AG20443 (cell line): ENCODE measurements at places on chromosomes 3 and 15.
A peak's percentile ranks its signal among the peaks of the same experiment; 100 is the strongest.

- DNase-seq: peak; percentile 73
Measured at GRCh38 chr15:33022629-33023028, 171.9 kb downstream of the FMN1 start.

GRCh38 chr15:29039466-29040369 lies 153.9 kb downstream of the APBA2 start:
- no peak for DNase-seq

- DNase-seq: no peak
Measured at GRCh38 chr3:17623464-17623863, 119.0 kb downstream of the TBC1D5 start.

DNA sequence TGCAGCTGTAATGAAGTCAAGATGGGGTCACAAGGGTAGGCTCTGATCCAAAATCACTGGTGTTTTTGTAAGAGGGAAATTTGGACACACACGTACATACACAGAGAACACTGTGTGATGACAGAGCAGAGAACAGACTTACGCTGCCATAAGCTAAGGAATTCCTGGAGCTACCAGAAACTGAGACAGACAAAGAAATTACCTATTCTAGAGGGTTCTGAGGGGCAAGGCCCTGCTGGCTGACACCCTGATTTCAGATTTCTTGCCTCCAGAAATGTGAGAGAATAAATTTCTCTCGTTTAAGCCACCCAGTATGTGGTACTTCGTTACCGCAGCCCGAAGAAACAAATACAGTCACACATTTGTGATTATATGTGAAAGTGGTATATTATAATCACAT lies 24.8 kb downstream of the CBLB start:
- no peak for DNase-seq

DNA sequence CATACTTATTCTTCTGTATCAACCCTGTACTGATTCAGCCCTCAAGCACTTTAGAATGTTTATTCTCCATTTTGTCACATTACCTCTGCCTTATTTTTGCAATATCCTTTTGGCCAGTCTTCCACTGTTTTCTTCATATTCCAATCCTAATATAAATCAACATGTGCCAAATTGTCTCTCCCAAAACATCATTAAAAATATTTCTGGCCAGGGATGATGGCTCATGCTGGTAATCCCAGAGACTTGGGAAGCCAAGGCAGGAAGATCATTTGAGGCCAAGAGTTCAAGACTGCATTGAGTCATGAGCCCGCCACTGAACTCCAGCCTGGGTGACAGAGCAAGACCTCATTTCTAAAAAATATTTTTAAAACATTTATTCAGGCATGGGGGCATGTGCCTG lies 641.4 kb upstream of the CBLB start:
- DNase-seq: peak; percentile 13

- no peak for DNase-seq
Measured at GRCh38 chr3:56813653-56813960, 11.9 kb upstream of the ARHGEF3 start.

DNA sequence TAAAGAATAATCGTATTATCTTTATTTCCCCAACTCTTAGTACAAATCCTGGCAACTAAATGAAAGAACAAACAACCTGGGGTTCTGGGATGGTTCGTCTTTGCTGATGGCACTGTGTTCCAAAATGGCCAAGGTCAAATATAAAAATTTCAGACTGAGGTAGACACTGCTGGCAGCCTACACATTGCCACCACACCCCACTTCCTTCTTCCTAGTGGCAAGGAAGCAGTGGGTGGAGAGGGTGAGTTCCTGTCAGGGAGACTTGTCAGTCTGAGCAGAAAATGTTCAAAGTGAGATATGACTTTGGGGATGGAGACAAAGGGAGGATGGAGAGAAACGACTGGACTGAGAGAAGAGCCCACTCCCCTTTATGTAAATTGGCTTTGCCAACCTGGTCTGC lies 69.6 kb downstream of the LMCD1 start:
- no peak for DNase-seq

- DNase-seq: peak; percentile 24
Measured at GRCh38 chr3:187960820-187961219, 193.1 kb upstream of the LPP start.

DNA sequence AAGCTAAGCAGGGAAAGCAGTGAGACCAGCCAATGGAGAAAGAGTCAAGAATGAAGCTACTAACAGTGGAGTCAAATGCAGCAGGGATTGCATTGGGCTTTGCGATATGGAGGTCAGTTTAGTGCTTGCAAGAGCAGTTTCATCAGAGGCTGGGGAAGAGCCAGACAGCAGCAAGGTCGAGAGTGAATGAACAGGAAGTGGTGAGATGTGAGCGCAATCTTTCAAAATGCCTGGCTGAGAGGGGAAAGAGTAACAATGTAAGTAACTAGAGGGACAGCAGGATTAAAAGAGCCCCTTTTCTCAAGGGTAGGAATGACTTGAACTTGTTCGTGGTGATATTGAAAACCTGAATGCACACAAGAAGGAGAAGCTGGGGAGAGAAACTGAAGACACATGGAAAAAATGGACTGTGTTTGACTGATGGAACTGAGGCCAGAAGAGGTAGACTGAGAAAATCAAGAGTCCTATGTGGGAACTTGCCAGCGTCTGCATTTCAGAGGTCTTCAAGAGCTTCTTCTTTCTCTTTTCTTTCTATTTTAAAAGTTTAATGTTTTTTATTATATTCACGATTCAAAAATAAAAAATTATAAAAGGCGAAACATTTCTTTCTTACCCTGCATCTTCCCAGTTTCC lies 30.6 kb upstream of the GPR160 start:
- DNase-seq: peak; percentile 53

DNA sequence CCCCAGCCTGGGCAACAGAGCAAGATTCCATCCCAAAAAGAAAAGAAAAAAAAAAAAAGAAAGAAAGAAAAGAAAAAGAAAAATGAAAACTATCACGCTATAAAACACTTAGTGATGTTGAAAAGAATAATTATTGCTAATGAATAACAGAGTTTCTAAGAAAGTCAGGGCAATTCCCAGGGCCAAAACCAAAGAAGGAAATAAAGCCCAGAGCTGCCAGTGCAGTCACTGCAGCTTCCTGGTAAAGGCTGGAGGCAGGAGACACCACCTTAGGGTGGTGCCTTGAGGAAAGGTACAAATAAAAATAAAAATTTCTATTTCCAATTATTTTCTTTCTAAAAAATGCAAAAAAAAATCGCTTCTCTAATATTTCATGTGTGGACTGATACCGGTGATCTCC lies 19.7 kb upstream of the UACA start:
- no peak for DNase-seq

DNA sequence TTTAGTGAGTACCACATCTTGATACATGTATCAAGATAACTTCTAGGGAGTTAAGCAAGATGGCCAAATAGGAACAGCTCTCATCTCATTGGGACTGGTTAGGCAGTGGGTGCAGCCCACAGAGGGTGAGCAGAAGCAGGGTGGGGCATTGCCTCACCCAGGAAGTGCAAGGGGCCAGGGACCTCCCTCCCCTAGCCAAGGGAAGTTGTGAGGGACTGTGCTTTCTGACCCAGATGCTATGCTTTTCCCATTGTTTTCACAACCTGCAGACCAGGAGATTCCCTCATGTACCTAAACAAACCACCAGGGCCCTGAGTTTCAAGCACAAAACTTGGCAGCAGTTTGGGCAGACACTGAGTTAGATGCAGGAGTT lies 665.0 kb upstream of the CBLB start:
- no peak for DNase-seq

GRCh38 chr3:185887066-185887465 lies 50.7 kb downstream of the TRA2B start:
- DNase-seq: no peak

GRCh38 chr3:146709969-146710368 lies 104.8 kb upstream of the PLSCR5 start:
- no peak for DNase-seq

DNA sequence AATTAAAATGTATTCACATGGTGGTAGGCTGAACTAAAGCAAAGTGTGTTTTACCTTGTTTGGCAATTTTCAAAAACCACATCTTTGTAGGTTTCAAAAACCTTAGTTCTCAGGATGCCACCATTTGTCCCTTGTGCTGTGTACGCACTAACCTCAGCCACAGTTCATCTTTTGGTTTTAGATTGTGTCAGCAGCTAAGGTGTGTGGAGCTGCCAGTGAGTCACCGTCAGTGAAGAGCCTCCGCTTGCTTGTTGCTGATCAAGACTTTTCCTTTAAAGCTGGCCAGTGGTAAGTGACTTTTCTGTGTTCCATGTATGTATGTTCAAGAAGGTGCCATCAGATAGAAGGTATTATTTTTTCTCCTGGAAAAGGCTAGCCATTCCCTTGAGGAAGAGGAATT lies 21.1 kb downstream of the OXNAD1 start:
- no peak for DNase-seq

- peak; percentile 21 for DNase-seq
Measured at GRCh38 chr15:88909956-88910831, 3.0 kb downstream of the MFGE8 start.

GRCh38 chr15:90425726-90426346 lies 37.8 kb downstream of the IQGAP1 start:
- peak; percentile 58 for DNase-seq

- no peak for DNase-seq
Measured at GRCh38 chr15:63446255-63446654, 58.1 kb upstream of the USP3 start.

- DNase-seq: peak; percentile 58
Measured at GRCh38 chr3:178777718-178778411, 241.6 kb downstream of the KCNMB2 start.

- no peak for DNase-seq
Measured at GRCh38 chr3:69747511-69748258, 8.4 kb downstream of the MITF start.

GRCh38 chr3:138389841-138390581 lies 41.6 kb downstream of the MRAS start:
- peak; percentile 86 for DNase-seq

GRCh38 chr3:14962762-14963161 lies 15.4 kb downstream of the NR2C2 start:
- peak; percentile 16 for DNase-seq

DNA sequence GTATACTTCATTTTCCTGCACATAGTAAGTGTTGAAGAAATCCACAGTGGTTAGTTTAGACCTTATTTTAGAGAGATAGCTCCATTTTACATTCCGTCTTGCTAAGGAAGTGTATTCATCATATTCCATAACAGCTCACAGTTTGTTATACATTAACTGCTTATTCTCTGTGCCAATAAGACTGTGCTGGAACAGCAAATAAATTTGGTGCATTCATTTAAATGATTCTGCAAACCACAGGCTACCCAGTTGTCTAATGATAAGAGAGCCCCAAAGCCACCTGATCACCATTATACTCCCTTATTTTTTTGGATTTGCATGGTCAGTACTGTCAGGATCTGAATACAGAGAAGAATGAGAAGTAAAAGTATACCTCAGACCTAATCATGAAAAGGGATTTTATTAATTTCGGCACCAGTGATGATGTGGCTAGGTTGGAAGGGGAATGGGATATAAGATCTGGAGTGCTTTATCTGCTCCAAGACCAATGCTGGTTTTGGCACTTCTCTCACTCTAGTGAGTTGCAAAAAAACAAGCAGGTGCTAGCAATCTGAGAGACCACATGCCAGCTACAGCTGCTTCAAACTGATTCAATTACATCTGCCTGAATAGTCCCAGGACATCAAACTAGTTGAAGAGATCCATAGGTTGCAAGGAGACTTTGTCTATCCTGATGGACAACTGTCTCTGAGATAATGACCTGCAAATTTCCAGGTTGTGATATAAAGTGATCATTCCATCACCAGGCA lies 254.8 kb downstream of the ZBTB20 start:
- DNase-seq: no peak

- DNase-seq: no peak
Measured at GRCh38 chr15:33476076-33476475, 165.3 kb downstream of the RYR3 start.

DNA sequence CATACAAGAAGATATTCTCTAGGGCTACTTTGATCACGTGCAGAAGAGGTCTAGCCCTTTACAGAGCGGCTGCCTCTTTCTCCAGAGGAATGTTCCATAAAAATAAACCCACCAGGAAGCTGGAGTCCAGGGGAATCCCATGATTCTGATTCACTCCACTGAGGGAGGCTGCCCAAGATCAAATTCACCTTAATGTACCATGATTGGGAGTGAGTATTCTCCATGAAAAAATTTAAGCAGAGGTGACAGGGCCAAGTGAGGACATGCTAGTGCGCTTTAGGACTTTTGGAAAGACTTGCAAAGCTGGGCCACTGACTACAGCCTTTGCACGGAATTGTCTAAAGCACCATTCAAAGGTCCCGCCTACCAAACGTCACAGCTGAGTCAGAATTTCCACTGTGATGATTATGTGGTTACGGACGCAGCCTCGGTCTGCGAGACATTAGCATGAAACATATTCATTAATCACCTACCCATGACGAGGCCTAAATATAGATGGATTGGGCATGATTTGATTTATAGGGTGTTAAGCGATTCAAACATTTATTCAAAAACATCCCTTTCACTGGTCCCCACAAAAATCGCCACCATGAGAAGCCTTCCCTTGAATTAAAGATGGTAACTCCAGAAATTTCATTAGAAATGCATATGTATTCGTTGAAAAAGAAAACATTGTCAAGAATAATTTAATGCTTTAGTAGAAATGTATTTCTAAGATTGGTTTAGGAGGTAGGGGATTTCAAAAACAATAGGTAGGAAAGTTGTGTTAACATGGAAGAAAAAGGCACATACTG lies 152.6 kb downstream of the GREM1 start:
- peak; percentile 85 for DNase-seq

DNA sequence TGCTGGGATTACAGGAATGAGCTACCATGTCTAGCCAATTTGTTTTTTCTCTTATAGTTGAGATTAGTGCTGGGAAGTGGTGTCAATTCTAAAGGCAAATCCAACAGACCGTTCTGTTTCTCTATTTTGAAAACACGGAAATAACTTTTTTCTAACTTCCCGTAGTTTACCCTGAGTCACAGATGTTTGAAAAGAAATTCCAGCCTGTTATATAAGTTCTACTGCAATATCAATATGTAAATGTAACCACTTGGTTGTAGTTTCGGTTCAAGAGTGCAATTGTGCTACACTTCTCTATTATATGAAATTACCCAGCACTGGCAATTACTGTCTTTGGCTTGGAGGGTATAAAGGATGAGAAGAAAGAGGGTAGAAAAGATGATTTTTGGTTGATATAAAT lies 22.3 kb upstream of the GNB4 start:
- no peak for DNase-seq

GRCh38 chr3:144770281-144770680 lies 798.7 kb downstream of the DIPK2A start:
- no peak for DNase-seq

GRCh38 chr15:77228828-77229227 lies 157.9 kb upstream of the TSPAN3 start:
- no peak for DNase-seq

DNA sequence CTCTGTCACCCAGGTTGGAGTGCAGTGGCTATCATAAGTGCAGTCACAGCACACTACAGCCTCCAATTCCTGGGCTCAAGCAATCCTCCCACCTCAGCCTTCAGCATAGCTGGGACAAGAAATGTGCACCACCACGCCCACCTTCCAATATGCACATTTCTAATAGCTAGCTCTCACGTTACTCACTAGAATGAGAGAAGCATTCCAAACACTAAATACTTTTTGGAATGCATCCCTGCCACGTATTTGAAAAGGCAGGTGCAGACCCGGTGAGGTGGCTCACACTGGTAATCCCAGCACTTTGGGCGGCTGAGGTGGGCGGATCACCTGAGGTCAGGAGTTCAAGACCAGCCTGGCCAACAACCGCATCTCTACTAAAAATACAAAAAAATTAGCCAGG lies 7.6 kb upstream of the TCF12 start:
- no peak for DNase-seq

- DNase-seq: no peak
Measured at GRCh38 chr3:110324171-110324705, 747.4 kb upstream of the NECTIN3 start.
